Naive B cell (primary cell): ENCODE measurements at places on chromosomes 1 and 21. TPM values are rescaled to one million over a fixed set of nuclear protein-coding genes. Genes with fewer than 3 reads are reported as not detected.
A peak's percentile ranks its signal among the peaks of the same experiment; 100 is the strongest.

DNA sequence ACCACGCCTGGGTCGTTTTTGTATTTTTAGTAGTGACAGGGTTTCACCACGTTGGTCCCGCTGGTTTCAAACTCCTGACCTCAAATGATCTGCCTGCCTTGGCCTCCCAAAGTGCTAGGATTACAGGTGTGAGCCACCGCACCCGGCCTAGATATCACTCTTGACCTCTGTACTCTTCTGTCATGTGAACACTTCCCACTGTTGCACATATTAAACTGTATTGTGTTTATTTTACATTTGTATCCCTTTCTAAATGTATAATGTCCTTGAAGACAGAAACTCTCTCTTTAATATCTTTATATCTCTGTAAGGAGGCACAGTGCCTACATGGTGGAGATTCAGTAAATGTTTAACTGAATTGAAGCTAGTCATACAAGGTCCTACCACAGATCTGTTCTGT, 19.3 kb upstream of the PSMD4 start:
- no peak for DNase-seq
- H3K27ac ChIP-seq = peak overlapping the region; percentile 6
- H3K4me1 ChIP-seq = peaks cover 14% of the 10 kb centered on the region
- no peak overlapping the region for H3K4me3 ChIP-seq
- no peaks in the 10 kb centered on the region for H3K27me3 ChIP-seq

- H3K4me3 ChIP-seq = peak overlapping the region; percentile 78
- H3K36me3 ChIP-seq = no peaks in the 10 kb centered on the region
- H3K27me3 ChIP-seq = no peaks in the 10 kb centered on the region
- peaks cover 9% of the 10 kb centered on the region for H3K4me1 ChIP-seq
These were observed 339.9 kb downstream of the NTNG1 start for GRCh38 chr1:107480548-107481415.

DNA sequence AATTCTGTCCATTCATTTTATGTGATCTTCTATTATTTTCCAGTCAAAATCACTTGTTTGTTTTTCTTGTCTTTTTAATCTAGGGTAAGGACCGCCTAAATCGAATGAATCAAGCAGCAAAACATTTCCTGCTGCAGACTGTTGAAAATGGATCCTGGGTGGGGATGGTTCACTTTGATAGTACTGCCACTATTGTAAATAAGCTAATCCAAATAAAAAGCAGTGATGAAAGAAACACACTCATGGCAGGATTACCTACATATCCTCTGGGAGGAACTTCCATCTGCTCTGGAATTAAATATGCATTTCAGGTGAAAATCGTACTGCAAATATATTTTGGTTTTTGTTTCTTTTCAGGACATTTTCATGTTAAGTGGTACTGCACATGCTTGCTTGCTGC, 20.5 kb downstream of the CLCA4 start:
- no peak for DNase-seq
- no peaks in the 10 kb centered on the region for H3K4me1 ChIP-seq
- no peak overlapping the region for H3K4me3 ChIP-seq

- DNase-seq = no peak
- H3K36me3 ChIP-seq = no peaks in the 10 kb centered on the region
- H3K27ac ChIP-seq = no peak overlapping the region
- no peaks in the 10 kb centered on the region for H3K27me3 ChIP-seq
These were observed 161.5 kb downstream of the HLX start for GRCh38 chr1:221040691-221041285.

The WLS gene
- polyA plus RNA-seq = not detected
